Omental fat pad (tissue), 4 donors: ENCODE measurements at places on chromosomes 7 and 10. TPM values are rescaled to one million over a fixed set of nuclear protein-coding genes. Genes with fewer than 3 reads are reported as not detected.

The PARG gene
- 19.0 TPM for total RNA-seq

The KIF5B gene
- 145 TPM for total RNA-seq

The GNAT3 gene
- total RNA-seq: not detected

The ANKRD22 gene
- not detected for total RNA-seq

DNA sequence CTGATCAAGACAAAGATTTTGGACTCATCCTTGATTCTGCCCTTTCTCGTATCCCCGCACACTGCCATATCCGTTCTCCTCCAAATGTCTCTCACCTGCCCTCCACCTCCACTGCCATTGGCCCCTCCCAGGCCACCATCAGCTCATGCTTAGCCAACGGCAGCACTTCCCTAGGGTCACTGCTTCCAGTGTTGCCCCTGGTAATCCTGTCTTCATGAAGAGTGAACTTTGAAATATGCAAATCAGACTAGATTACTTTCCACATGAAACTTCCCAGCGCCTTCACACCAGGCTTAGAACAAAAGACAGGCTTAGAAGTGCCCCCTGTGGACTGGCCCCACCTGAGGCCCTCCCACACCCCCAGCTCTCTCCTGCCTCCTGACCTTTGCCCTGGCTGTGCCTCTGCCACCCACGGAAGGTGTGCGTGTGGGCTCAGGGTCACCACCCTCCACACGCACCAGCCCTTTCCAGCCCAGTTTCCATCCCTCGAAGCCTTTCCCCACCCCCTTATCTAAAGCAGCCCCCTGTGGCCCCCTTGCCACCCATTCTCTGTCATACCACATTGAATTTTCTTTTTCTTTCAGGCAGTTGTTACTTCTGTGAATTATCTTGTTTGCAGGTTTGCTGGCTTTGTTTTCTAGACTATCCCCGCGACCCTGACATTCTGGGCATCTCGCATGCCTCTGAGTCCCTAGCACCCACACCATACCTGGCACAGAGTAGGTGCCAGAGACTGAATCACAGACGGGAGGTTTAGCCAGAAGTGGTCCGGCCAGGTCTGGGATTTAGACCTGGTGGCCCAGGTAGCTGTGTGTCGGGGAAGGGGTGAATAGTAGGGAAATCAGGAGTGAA is 26.8 kb upstream of the C10orf53 start:
- no peak for DNase-seq

- DNase-seq: no peak
These were observed 417.9 kb upstream of the LRGUK start for GRCh38 chr7:133709036-133709880.

- DNase-seq: no peak
These were observed 742.3 kb downstream of the TNS3 start for GRCh38 chr7:46839651-46840050.

DNA sequence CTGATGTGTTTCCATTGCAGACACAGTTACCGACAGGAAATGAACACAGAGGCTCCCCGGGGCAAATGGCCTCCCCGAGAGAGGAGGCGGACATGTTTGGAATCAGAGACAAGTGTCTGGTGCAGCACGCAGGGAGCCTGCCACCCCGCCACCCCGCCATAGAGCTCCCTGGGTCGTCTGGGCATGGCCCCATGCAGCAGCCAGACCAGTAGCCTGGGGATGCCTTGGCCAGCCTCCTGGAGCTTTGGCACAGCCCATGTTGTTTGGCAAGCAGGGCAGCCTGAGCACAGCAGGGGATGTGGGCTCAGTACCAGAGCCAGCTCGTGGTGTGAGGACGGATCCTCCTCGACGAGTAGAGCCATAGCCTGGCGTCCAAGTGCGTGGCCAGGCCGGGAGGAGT is 80.8 kb downstream of the NKX6-2 start:
- DNase-seq: no peak
